Motor neuron (in vitro differentiated cells): ENCODE measurements at places on chromosomes 5 and 9.

DNA sequence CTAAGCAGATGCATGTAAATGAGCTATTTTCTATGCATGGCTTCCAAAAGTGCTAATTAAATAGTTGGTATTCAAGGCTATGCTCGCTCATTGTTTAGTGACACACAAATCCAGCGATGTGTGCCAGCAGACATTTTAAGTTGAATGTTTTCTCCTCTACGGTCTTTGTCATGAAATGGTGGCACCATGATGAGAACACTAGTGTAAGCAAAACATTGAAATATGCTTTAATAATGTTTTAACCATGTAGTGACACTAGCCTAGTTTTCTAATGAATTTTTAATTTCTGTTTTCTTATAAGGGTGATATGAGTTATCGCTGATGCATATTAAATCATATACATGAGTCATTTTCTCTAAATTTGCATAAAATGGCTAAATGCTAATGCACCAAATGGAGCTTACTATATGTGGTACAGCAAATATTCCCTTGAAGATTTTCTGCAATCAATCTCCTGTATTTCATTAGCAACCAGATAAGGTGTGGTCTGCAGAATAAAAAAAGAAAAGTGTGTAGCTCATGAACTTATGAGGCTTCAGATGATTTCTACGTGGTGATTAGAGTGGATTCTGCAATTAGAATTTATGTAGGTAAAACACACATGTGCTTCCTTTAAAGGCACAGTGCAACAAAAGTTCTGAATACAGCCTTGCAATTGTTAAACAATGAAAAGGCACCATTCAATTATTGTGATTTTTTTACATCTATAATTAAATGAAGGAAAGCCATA, 226.6 kb downstream of the MEF2C start:
- no peak for ATAC-seq

DNA sequence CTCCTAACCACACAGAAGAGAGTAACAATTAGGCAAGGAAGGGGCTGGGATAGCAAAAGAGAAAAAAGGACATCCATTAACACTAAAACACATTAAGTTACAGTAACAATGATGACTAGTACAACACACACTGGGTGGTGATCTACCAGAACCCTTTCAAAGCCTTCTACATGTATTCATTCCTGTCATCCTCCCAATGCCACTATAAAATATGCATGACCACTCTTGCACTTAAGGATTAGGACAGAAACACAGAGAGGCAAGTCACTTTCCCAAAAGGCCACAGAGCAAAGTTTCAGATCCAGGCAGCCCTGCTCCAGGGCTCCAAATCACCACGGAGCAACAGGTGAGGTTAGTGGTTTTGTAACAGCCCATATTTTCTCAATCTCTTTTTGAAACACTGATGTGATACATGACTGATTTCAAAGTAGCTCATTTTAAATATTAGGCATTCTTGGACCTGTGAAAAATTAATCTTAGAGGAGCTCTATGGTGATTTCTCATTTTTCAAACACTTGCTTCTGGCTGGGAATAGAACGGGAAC, 86.7 kb downstream of the AUH start:
- ATAC-seq, result no peak

DNA sequence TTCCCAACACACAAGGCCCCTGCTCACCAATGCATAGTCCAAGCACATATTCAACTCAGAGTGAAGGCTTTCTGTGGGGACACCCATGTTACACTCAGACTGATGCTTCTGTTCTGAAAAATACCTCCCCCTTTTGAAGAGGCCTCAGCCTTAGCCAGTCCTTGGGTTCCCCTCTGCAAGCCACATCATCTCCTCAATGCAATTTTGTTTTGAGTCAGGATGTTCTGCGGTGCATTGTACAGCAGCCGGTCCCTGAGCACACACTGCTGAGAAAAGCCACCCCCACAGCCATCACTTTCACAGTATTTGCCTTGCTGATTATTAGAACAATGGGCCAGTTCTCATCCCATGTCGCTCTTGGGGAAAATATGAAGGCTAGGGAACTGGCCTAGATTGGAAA, 241.2 kb downstream of the FAM114A2 start:
- ATAC-seq, result no peak

DNA sequence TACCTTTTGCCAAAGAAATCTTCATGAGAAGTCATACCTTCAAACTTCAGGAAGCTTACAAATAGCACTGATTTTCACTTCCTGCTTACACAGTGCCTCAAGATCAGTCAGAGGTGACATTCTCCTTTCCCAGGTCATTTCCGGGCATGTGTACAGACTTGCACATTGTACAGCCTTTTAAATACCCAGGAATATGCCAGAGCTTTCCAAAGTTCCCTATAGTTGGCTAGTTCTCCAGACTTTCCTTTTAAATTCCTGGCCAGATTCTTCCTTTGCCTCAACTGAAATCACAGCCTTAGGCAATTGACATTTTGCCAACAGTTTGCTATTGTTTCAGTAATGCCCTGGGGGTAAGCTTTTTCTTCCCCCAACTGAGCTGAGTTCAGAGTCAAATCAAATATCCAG, 47.2 kb downstream of the RFX3 start:
- ATAC-seq, result no peak
